ENCODE measurements at places on chromosomes 4 and X.

- DNase-seq, result no peak
Measured at GRCh38 chr4:7244331-7244665, 52.0 kb downstream of the SORCS2 start.

DNA sequence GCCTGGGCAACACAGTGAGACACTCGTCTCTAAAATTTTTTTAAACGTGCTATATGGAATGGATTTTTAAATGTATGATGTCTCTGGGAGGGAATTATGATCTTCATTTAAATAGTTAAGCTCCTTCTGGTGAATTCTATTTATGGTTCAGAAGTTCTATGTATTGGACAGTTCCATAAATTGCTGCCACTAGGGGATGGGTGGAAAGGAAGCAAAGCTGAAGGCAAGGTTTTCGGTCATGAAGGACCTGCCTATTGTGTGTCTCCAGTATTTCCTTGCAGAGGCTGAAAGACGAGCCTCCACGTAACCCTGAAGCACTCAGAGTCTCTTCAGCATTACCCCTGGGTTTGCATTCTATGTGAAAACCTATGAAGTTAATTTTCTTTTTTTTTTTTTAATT lies 451.5 kb upstream of the FAT1 start:
- DNase-seq, result no peak

GRCh38 chr4:127578967-127579366 lies 53.8 kb upstream of the INTU start:
- DNase-seq, result no peak

GRCh38 chrX:39983715-39984114 lies 114.0 kb downstream of the BCOR start:
- DNase-seq, result no peak

- no peak for DNase-seq
Measured at GRCh38 chrX:139967750-139968149, 2.4 kb upstream of the CXorf66 start.

GRCh38 chrX:151019856-151020255 lies 36.7 kb downstream of the HMGB3 start:
- no peak for DNase-seq

DNA sequence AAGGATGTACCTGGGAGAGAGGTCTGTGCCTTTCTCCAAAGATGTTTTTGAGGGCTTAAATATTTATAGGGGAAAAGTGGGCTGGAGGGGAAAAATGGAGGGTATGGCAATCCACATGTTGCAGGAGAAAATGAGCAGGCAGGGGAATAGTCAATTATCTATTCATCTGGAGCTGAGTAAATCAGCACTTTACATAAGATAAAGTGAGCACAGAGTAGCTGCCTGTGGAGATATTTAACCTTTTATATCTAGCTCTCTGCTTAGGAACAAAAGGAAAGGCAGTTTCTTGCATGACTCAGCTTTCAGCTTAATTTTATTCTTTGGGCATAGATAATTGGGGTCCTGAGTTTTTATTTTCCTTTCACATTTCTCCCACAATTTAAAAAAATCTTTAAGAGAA lies 93.6 kb upstream of the NPY2R start:
- no peak for DNase-seq

GRCh38 chr4:67892905-67893304 lies 9.1 kb upstream of the TMPRSS11D start:
- no peak for DNase-seq

- no peak for DNase-seq
Measured at GRCh38 chr4:6548201-6548881, 26.6 kb upstream of the MAN2B2 start.

- no peak for DNase-seq
Measured at GRCh38 chrX:68892651-68893050, 63.8 kb downstream of the EFNB1 start.

DNA sequence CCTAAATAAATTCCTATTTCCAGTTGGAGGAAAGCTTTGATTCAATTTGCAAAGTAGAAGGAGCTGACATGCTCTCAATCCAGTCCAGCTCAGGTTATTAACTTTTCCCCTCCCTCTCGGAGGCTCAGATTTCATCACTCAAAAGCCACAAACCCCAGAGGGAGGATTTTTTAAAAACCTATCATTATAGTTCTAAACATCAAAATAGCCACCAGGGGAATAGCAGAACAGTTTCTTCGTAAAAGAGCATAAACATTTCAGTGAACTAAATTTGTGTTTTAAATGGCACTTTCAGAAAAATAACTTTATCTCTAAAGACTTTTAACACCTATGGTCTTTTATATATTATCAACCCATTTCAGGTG lies 8.8 kb downstream of the GPRIN3 start:
- no peak for DNase-seq

GRCh38 chrX:13994104-13994503 lies 35.6 kb downstream of the GEMIN8 start:
- DNase-seq, result no peak

DNA sequence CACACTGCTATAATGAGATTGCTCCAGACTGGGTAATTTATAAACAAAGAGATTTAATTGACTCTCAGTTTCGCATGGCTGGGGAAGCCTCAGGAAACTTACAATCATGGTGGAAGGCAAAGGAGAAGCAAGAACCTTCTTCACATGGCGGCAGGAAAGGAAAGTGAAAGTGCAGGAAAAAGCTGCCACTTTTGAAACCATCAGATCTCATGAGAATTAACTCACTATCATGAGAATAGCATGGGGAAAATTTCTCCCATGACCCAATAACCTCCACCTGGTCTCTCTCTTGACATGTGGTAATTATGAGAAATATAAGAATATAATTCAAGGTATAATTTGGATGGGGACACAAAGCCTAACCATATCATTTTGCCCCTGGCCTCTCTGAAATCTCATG lies 884.2 kb downstream of the GLUD2 start:
- no peak for DNase-seq

GRCh38 chrX:154603438-154604430 lies 15.3 kb downstream of the CTAG1B start:
- no peak for DNase-seq

GRCh38 chr4:2795893-2796848 lies 3.3 kb downstream of the SH3BP2 start:
- DNase-seq, result no peak

DNA sequence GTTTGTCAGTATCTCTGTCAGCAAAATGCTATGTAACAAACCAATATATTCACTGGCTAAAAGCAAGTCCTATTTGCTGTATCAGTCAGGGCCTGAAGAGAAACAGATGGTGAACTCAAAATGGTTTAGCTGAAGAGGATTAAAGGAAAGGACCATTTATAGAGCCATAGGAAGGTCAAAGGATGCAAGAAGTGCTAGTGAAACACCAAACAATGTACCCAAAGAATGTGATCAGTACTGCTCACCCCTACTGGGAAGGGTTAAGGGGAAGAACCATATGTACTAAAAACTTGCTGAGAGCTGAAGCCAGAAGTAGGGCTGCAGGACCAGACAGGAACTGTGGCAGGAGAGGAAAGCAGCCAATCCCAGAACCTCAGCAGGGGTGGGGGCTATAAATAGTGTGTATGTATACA lies 479.3 kb downstream of the INPP4B start:
- no peak for DNase-seq

- no peak for DNase-seq
Measured at GRCh38 chrX:113741744-113742143, 842.1 kb upstream of the HTR2C start.

DNA sequence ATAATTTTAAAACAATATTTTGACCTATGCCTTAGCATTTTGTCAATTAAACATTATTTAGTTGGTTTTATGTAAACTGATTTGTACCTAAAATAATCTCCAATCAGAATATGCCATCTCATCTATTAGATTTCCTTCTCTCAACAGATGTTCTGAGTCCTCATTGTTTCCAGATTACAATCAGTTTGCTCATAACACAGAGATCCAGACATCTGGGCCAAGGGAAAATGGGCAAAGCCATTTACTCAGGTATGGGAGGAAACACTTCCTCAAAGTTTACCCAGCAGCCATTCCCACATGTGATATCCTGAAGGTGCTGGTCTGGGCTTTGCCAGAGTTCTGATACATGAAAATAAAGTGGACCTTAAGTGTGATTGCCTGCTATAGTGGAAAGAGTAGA lies 217.9 kb upstream of the GPC4 start:
- DNase-seq, result no peak
